Stomach (tissue), 19 donors: ENCODE measurements at places on chromosomes 1 and 21. TPM values are rescaled to one million over a fixed set of nuclear protein-coding genes. Genes with fewer than 3 reads are reported as not detected.

DNA sequence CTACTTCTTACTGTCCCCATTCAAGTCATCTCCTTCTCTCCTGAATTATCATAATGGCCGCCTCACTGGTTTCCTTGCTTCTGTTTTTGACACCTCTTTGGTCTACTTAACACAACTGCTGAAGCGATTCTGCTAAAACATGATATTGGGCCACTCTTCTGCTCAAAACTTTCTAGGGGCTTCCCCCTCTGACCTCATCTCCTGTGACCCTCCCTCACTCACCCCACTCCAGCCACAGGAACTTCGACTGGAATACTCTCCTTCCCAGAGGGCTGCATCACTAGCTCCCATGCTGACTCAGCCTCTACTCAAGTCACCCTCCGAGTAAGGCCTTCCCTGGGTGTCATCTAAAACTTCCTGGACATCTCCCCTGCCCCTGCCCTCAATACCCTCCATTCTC, 35.7 kb downstream of the NRIP1 start:
- no peak overlapping the region for H3K4me3 ChIP-seq
- no peak for DNase-seq

GRCh38 chr1:242629396-242629795, 104.9 kb upstream of the PLD5 start:
- H3K27ac ChIP-seq = no peak overlapping the region
- H3K36me3 ChIP-seq = no peaks in the 10 kb centered on the region
- H3K4me3 ChIP-seq = no peak overlapping the region
- DNase-seq = no peak

- DNase-seq = no peak
- H3K36me3 ChIP-seq = no peaks in the 10 kb centered on the region
- peaks cover 58% of the 10 kb centered on the region for H3K4me1 ChIP-seq
- H3K4me3 ChIP-seq = no peak overlapping the region
- H3K27ac ChIP-seq = no peak overlapping the region
Observed at GRCh38 chr1:16376971-16377370, 9.9 kb downstream of the SZRD1 start.

Gene CCDC27
- not detected for total RNA-seq
